ENCODE measurements at places on chromosomes 13 and 19.
A peak's percentile ranks its signal among the peaks of the same experiment; 100 is the strongest.

GRCh38 chr19:34577531-34578101, 96.1 kb downstream of the WTIP start:
- no peak for DNase-seq

GRCh38 chr19:3034406-3034655, 5.3 kb upstream of the TLE2 start:
- no peak for DNase-seq

DNA sequence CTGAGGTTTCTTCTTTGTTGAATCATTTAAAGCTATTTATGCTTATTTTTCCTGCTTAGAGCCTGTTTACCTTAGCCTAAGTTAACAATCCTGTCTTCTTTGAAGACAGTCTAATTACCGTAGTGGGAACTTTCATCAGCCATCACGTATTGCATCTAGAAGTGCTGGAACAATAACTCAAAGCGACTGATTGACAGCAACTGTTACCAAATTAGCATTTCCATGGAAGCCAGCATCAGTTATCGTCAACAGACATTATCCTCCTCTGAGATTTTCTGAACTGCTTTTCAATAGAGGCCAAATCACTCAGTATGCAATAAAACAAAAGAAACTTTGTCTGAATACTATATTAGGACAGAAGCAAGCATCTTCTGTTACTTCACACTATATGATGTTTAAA, 433.3 kb upstream of the SLITRK1 start:
- no peak for DNase-seq

GRCh38 chr13:60583196-60583888, 186.3 kb downstream of the TDRD3 start:
- DNase-seq: peak; percentile 50

GRCh38 chr19:2578391-2578890, 102.5 kb downstream of the GADD45B start:
- DNase-seq: peak; percentile 80

- no peak for DNase-seq
Measured at GRCh38 chr13:66405908-66406802, 824.0 kb downstream of the PCDH9 start.

DNA sequence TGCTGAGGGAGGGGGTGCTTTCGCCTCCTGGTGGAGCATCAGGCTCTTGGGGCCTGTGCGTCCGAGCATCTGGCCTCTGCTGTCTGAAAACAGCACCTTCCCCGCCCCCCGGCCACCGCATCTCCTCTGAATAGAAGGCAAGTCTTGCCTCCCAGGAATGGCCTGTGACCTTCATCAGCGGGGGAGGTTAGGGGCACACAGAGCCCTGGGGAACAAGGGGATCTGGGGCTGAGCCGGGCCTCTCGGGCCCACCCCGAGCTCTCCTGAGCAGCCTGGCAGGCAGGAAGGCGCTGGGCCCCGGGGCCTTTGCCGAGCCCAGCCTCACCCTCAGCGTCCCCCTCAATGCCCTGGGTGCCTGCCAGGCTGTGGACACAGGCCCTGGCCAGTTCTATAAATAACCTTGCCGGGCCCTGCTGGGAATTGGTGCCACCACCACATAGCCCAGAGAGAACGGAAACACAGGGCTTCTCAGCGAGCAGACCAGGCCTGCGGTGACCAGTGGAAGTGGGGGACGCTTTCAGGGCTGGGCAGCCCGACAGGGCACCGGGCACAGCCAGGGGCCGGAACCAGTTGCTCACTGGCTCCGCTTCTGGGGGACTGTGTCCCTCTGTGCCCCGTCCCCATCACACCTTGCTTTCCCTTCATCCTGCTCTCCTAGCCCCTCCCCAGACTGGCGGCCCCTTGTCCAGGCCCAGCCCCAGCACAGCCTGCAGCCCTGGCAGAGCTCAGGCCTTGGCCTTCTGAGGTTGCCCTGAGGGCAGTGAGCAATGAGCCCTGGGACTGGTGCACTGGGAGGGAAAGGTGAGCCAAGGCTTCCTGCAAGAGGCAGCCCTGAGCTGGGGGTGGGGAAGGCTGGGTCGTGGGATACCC, 9.5 kb downstream of the STK11 start:
- DNase-seq: peak; percentile 77

- DNase-seq: no peak
Measured at GRCh38 chr13:37485756-37486155, 112.8 kb downstream of the POSTN start.

DNA sequence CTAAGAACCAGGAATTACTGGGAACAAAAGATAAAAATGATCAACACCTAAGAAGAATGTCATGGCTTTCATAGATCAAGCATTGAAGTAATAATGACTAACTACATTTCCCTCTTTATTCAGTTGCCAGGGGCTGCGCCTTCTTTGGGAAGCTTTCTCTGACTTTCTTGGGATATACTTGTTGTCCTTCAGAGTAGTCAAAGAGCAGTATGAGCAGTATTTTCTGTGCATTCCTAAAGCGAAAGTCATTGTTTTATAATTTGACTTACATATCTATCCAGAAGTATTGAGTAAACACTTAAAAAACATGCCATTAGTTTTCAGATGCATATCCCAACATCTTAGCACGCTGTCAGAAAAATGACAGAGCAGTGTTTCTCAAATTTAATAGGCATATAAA, 2412.4 kb downstream of the PCDH9 start:
- DNase-seq: no peak

GRCh38 chr19:43658494-43658893, 11.5 kb downstream of the PLAUR start:
- DNase-seq: no peak

- no peak for DNase-seq
Measured at GRCh38 chr19:28966737-28967399, 246.1 kb downstream of the UQCRFS1 start.

DNA sequence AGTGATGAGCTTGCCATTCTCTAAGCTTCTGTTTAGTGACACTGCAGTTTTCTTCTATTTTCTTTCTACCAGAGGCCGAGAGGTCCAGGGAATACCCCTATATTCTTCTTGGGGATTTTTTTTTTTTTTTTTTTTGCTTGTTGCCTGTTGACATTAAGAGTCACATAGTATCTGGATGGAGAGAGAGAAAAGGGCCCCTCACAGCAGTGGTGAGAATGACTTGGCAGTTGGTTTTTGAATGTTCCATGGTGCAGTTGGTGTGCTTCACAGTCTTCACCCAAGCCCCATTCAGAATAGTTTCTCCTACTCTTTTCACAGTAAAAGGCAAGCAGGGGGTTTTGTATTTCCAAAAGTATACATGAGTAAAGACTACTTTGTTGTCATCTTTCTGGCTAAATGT, 577.9 kb downstream of the LMO7 start:
- no peak for DNase-seq

- no peak for DNase-seq
Measured at GRCh38 chr19:34327851-34328250, 37.1 kb upstream of the GPI start.

DNA sequence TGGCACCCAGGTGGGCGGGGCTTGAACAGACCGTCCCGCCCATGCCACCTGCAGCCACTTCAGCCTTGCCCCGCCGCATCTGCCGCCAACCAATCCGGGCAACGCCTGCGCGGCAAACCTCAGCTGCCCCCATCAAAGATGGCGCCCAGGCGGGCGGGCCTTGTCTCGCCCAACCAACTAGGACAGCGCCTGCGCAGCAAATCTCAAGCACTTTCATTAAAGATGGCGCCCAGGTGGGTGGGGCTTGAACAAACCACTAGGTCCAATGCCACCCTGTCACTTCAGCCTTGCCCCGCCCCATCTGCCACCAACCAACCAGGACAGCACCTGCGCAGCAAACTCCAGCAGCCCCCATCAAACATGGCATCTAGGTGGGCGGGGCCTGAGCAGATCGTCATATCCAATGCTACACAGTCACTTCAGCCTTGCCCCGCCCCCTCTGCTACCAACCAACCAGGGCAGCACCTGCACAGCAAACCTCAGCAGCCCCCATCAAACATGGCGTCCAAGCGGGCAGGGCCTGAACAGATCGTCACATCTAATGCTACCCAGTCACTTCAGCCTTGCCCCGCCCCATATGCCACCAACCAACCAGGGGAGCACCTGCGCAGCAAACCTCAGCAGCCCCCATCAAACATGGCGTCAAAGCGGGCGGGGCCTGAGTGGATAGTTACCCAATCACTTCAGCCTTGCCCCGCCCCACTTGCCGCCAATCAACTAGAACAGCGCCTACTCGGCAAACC, 1.4 kb downstream of the PEG3 start:
- peak; percentile 49 for DNase-seq

DNA sequence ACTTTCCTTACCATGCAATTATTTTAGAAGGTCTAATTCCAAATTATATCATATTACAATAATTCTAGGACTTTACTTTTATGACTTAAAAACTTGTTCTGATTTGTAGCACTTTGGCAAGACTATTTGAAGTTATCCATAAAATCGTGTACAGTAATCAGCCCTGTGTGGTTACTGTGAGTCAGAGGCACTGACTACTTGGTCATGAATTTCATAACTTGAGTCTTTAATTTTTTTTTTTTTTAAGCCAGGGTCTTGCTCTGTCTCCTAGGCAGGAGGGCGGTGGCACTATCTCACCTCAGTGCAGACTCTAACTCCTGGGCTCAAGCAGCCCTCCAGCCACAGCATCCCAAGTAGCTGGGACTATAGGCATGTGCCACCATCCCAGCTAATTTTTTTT, 1319.2 kb upstream of the SLC10A2 start:
- no peak for DNase-seq

DNA sequence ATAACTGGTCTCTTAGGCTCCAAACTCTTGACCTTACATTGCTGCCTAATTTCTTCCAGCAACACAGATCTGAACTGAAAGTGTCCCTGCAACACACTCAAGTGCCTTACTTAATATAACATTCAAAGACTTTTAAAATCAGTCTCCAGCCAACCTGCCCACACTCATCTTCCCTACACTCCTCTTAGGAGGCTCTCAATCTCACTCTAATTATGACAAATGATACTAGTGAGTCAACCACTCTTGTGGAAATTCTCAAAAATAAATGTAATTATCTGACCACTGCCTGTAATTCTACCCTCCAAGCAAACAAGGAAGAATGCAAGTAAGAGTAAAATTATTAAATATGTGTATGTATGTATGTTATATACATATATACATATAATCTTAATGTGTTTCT, 348.1 kb upstream of the MIR17HG start:
- DNase-seq: no peak

- peak; percentile 70 for DNase-seq
Measured at GRCh38 chr19:3057275-3057714, 5.0 kb downstream of the TLE5 start.

DNA sequence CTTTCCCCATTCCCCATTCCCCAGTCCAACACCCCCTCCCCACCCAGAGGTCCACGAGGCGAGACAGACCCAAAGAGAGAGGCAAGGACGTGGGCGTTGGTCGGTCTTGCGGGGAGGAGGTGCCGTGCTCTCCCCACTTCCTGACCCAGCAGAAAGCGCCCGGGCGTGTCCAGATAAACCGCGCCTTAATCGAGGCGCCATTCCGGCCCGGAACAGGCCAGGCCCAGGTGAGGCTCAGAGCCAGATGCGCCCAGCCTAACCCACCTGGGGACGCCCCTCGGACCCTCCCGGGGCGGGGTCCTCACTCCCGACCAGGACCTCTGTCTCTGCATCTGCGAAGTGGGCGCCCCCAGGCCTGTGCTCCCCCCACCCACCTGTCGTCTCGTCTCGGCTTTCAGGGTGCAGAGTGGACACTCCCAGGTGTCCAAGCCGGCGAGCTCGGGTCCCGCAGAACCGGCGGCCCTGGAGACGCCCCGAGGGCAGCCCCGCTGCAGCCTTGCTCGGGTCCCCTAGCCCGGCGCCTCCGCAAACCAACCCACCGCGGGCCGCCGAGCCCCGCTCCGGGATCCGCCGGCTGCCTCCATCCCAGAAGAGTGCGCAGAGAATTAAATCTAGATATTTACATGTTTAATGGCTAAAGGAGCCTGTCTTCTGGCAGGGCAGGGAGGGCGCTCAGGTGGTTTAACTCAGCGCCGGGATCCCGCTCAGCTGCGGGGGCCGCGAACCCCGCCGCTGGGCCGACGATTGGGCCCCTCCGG, 5.0 kb upstream of the ONECUT3 start:
- DNase-seq: no peak

GRCh38 chr13:109224033-109224432, 562.4 kb downstream of the IRS2 start:
- DNase-seq: no peak

DNA sequence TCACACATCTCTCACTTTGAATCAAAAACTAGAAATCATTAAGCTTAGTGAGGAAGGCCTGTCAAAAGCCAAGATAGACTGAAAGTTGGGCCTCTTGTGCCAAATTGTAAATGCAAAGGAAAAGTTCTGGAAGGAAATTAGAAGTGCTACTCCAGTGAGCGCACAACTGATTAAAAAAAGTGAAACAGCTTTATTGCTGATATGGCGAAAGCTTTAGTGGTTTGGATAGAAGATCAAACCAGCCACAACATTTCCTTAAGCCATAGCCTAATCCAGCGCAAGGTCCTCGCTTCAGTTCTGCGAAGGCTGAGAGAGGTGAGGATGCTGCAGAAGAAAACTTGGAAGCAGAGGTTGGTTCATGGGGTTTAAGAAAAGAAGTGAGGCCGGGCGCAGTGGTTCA, 7.6 kb downstream of the PCCA start:
- no peak for DNase-seq

DNA sequence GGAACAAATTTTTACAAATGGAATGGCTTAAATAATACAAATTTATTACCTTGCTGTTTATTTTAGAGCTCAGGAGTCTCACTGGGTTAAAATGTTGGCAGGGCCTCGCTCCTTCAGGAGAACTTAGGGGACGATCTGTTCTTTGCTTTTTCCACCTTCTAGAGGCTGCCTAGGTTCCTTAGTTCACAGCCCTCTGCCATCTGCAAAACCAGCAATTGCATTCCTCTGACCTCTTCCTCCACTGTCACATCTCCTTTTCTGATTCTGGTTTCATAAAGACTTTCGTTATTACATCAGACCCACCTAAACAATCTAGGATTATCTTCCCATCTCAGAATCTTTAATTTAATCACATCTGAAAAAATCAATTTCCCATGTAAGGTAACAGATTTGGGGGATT, 249.6 kb upstream of the SPRY2 start:
- no peak for DNase-seq

GRCh38 chr13:70188567-70188966, 80.3 kb upstream of the KLHL1 start:
- DNase-seq: no peak

- DNase-seq: no peak
Measured at GRCh38 chr13:24274452-24275021, 34.8 kb upstream of the C1QTNF9 start.

DNA sequence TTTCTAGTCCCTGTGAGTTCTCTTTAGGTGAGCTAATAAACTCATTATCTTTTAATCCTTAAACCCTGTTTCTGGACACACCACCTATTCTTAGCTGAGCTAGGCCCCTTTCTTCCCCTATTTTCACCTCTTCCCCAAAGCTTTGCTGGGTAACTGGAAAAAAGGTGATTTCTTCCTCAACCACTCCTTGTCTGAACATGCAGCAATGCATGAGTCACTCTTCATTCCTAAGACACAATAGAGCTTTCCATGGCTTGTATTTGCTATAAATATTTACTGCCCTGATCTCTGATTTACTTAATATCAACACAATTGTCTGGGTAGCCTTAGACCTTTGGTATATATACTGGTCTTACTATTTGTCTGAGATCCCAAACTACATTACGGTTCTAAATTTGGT, 370.9 kb downstream of the KLF5 start:
- peak; percentile 7 for DNase-seq
